ENCODE measurements at places on chromosomes 12 and 14.
A peak's percentile ranks its signal among the peaks of the same experiment; 100 is the strongest.

- no peak for DNase-seq
Measured at GRCh38 chr14:87049950-87050349, 943.0 kb downstream of the GALC start.

DNA sequence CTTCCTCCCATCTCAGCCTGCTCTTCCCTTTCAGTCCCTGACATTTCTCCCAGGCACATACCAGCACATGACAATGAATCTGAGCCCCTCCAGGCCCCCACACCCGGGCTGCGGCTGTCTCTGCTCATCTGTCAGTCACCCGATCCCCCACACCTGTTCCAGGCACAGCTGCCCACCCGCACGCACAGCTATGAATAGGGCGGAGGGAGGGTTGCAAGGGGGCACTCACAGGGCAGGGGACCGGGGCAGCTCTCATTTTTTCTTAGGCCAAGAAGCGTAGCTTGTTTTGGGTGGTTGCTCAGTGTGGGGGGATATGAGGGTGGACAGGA lies 43.7 kb upstream of the TSPAN9 start:
- no peak for DNase-seq

DNA sequence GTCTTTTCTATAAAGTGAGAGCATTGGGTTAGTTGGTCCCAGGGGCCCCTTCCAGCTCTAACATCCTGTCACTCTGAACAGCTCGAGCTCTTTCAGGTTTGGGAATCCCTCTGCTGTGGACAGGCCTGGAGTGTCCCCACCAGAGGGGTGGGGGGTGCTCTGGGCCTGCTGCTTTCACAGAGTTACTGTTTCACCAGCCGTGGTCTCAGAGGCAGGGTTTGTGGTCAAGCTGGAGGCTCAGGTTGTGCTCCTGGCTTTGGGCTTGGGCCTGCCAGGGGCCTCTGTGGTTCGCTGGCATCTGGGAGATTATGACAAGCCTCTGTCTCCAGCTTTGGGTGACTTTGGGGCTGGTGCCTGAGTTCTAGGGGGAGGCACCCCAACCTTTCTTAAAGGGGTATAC lies 59.6 kb downstream of the FBXL14 start:
- DNase-seq, result no peak

DNA sequence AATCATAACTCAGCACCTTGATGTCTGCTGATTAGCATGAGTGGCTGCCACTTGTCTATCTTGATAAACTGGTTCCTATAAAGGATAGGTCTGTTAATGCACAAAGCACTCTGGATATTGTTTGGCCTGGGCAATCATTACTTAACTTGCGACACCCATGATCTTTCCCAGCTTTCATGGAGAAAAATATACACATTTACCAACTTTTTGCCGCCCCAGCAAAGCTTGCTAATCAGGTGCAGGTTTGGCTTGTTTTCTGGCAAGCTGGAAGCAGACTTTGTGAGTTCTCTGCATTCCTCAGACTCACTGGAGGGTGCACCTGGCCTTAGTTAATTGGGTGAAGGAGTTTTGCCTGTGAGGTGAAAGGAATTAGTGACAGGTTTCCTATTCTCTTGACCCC lies 1126.4 kb upstream of the FLRT2 start:
- no peak for DNase-seq

- DNase-seq, result no peak
Measured at GRCh38 chr14:20328705-20329104, 4.4 kb downstream of the CCNB1IP1 start.

- DNase-seq, result peak; percentile 48
Measured at GRCh38 chr12:45907955-45908354, 82.4 kb downstream of the SCAF11 start.

DNA sequence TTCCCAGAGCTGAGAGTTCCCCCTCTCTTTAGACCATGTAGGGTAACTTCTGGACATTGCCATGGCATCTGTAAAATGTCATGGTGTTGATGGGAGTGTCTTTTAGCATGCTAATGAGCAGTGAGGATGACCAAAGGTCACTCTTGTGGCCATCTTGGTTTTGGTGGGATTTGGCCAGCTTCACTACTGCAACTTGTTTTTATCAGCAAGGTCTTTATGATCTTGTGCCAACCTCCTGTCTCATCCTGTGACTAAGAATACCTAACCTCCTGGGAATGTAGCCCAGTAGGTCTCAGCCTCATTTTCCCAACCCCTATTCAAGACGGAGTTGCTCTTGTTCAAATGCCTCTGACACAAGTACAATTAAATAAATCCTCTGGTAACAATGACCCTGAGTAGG lies 244.4 kb downstream of the NEDD1 start:
- DNase-seq, result no peak
